ENCODE measurements at places on chromosomes 13 and 19.

- no peak for DNase-seq
Observed at GRCh38 chr13:113850722-113851479, 13.0 kb downstream of the GAS6 start.

DNA sequence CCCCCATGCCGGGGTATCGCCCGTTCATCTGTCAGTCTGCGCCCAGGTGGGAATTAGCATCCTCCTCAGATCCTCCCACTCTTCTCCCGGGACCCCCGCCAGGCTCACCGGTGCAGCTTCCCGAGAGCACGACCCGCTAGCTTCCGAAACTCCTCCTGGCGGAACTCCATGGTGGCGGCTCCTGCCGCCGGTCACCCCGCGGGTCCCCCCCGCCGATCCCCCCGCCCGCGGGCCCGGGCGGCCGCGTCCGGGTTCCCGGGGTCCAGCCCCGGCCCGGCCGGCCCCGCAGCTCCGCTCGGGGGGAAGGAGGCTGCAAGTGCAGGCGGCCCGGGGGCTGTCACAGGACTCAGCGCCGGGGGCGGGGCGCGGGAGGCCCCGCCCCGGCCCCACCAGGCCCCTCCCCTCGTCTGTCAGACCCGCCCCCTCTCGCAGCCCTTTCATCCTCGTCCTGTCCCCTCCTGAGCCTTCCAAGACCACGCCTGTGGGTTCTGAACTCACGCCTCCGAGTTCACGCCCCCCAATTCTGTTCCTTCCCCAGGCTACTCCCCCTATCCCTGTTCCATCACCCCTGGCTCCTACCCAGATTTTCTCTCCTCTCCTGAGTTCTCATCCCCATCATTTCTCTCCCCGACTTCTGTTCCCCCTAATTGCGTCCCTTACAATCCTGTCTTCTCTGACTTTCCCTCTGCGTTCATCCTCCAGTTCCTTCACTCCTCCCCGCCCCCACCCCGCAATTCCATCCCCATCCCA lies at the start of gene SLC17A7:
TSS of gene SLC17A7 (minus strand) at position 318 of the 750 bp plus-strand sequence. CDS start at position 170, 148 bp downstream.
- peak; percentile 66 for DNase-seq

DNA sequence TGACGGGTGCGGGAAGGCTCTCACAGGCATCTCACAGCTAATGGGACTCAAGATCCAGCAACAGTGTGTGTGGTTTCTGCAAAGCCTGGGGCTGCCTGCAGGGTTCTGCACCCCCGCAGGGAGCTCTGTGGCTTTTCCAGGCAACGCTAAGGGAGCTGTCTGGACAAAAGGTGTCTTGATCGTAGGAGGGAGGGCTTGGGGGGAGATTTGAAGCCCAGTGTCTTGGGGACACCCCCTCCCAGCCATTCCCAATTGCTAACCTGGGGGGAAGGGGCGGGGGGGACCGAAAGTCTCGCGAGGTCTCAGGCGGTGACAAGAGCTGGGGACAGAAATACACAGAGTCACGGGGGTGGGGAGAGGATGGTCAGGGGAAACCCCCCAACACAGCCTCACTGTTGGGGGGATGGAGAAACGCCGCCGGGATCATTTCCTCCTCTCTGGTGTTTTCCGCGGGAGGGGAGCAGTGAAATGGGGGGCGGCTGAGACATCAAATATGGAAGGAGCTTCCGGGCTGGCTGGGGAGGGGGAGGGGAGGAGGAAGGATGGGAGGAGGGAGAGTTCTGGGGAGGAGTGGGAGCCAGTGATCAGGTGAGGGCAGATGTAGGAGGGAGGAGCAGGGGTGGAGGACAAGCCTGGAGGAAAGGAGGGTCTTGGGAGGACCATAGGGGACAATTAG lies 13.3 kb downstream of the KCNC3 start:
- DNase-seq = no peak

DNA sequence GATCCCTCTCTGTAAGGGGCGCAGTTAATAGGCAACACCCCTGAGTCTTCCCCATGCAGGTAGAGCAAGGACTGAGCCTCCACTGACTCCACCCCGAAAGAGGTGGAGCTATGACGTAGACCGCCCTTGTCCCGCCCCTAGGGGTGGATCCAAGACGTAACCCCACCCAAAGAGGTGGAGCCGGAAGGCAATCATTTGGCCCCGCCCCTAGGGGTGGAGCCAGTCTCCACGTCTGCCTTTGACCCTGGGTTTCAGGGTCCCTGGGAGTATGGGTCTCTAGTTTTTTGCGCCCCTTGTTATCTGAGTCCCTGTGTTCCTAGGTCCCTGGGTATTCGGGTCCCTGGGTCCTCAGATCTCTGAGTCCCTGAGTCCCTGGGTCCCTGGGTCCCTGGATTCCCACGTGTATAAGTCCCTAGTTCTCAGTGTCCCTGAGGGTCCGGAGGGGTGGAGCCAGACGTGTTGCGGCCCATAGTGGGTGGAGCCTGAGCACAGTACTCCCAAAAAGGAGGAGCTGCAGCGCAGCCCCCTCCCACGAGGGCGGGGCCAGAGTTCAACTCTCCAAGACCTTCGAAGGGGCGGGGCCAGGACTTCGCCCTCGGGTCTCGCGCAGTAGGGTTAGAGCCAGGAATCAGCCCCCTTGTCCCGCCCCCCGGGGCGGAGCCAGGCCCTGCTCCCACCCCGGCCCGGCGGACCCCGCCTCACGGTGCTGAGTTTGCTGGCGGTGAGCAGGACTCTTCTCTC lies 5.3 kb downstream of the DENND1C start:
- peak; percentile 73 for DNase-seq

GRCh38 chr13:37085606-37086005 lies 19.9 kb downstream of the CSNK1A1L start:
- DNase-seq = peak; percentile 14

DNA sequence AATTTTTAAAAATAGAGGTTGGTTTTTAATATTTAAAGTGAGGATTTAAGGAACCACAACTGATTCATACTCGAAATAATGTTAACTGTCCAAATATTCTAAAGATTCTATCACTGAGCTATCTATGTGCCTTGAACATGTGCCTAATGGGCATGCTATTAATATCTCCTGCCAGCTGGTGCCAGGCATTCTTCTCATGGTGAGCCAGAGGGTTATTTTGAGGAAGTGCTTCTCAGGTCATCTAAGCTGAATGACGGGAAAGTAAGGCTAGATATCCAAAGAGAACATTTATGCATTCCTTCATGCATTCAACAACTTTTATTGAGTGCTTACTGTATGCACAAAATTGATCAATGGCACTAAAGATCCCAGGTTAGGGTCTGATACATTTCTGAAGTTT lies 138.2 kb downstream of the PIBF1 start:
- peak; percentile 9 for DNase-seq

GRCh38 chr13:91211510-91211909 lies 136.0 kb upstream of the MIR17HG start:
- no peak for DNase-seq

DNA sequence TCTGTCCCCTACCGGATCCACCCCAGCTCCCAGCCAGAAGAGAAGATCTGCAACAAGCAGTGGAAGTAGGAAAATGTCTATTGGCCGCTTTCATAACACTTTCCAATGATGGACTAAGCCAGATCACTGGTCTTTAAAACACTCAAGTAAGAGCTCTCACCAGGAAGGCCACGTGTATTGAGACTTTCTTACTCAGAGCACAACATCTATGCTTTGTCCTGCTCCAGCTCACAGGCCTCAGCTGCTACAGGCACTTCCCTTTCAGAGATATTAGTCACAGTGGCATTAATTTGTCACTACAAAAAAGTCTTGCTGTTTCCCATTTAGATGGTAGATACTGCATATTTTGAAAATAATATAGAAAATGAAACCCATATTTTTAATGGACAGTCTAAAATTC lies 164.2 kb downstream of the ABCC4 start:
- DNase-seq = no peak

DNA sequence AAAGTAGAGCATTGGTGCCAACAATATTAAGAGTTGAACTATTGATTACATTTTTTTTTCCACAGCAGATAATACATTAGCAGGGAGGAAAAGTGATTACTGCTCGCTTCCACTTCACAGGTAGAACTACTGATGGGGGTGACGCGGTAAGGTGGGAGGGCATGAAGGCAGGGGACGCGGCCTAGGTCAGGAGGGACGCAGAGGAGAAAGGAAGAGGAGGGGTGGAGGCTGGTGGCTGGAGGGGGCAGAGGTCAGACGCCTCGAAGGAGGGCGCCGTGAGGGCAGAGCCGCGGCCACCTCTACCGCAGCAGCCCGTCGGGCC lies 287 bp upstream of the B3GLCT start:
- no peak for DNase-seq

DNA sequence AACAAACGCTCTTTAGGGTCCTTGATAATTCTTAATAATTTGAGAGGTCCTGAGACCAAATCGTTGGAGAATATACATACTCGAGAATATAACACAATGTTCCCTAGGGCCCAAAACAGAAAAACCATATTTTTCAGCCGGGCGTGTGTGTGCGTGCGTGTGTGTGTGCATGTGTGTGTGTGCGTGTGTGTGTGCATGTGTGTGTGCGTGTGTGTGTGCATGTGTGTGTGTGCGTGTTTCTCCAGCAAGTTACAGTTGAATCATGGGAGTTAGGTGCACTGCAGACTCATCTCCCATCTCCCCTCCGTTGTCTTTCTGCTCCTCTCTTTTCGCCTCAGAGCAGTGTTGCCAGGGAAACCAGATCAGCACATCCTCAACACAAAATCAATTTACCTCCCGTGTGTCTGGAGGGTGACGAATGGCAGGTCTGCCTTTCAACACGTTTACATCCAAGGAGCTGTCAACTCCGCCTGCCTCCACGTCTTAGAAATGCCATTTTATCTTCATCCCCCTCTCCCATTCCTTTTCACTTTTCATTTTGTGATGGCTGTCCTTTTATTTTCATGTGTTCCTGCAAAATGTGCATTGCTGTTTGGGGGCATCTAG lies 8.3 kb upstream of the PNMA8B start:
- DNase-seq = no peak

- no peak for DNase-seq
Observed at GRCh38 chr19:38695317-38695683, 47.9 kb downstream of the ACTN4 start.

GRCh38 chr19:50835785-50836542 lies 2.6 kb upstream of the KLK15 start:
- peak; percentile 92 for DNase-seq

GRCh38 chr19:32061315-32061714 lies 284.1 kb upstream of the ZNF507 start:
- DNase-seq = no peak

GRCh38 chr19:41657157-41657556 lies 30.3 kb upstream of the CEACAM4 start:
- DNase-seq = no peak

DNA sequence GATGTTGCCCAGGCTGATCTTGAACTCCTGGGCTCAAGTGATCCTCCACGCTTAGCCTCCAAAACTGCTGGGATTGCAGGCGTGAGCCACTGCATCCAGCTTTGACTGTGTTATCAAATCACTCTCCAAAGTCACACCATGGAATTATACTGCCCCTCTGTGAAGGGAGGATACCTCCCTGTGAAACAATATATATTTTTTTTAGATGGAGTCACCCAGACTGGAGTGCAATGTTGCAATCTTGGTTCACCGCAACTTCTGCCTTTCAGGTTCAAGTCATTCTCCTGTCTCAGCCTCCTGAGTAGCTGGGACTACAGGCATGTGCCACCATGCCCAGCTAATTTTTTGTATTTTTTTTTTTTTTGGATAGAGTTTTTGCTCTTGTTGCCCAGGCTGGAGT lies 7.7 kb downstream of the TYK2 start:
- no peak for DNase-seq

DNA sequence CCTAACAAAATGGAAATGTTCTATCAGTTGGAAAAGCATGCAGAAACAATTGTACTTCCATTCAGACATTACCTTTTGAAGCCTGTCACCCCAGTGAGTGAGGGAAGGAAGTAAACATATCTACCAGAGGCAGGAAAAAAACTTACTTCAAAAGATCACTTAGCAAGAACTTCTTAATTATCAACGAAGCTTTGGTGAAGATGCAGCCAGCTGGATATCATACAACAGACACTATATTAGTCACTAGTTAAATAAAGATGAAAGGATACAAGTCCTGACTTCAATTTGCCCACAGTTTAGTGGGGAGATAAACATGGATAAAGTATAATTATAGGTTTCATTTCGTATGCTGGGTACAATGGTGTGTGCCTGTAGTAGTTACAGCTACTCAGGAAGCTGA lies 148.8 kb downstream of the TNFRSF19 start:
- no peak for DNase-seq

GRCh38 chr19:16024266-16025107 lies 51.8 kb upstream of the TPM4 start:
- no peak for DNase-seq

DNA sequence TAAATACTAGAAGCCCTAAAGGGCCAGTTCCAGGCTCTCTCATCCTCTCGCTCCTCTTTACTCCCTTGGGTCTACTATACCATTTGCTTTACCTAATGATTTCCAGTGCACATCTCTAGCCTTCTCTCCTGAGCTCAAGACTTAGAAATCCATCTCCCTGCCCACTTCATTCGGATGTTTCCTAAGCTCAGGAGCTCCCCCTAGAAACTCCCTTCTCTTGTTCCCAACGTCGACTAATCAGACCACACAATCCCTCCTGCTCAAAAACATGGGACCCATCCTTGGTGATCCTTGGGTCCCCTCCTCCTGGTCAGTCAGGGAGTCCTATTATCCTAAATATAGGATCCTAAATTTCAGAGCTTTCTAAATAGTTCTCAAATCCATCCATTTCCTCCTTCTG lies 21.1 kb upstream of the STK24 start:
- no peak for DNase-seq

DNA sequence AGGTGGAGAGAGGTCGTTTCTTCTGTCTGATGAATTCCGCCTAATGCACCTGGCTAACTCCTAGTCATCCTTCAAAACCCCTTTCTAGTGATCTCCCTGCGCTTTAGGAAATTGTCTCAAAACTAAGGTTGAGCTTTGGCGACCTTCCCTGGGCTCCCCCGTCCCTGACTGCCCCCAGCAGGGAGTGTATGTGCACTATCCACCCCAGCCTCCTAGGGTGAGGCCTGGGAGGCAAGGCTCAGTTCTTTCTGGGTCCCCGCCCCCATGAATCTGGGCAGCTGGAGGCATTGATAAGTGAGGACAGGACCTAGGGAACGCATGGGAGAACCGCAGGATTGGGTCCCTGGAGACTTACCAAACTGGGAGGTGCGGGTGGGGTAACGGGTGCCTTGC lies 378 bp downstream of the TLE6 start:
- no peak for DNase-seq

- no peak for DNase-seq
Observed at GRCh38 chr19:39360599-39360998, 18.4 kb downstream of the SAMD4B start.

GRCh38 chr13:103161476-103161875 lies 95.3 kb upstream of the SLC10A2 start:
- DNase-seq = no peak

- DNase-seq = no peak
Observed at GRCh38 chr19:22623841-22624221, 10.3 kb upstream of the ZNF492 start.
